Lower leg skin (tissue), 4 donors: ENCODE measurements at places on chromosomes 7 and 10.

DNA sequence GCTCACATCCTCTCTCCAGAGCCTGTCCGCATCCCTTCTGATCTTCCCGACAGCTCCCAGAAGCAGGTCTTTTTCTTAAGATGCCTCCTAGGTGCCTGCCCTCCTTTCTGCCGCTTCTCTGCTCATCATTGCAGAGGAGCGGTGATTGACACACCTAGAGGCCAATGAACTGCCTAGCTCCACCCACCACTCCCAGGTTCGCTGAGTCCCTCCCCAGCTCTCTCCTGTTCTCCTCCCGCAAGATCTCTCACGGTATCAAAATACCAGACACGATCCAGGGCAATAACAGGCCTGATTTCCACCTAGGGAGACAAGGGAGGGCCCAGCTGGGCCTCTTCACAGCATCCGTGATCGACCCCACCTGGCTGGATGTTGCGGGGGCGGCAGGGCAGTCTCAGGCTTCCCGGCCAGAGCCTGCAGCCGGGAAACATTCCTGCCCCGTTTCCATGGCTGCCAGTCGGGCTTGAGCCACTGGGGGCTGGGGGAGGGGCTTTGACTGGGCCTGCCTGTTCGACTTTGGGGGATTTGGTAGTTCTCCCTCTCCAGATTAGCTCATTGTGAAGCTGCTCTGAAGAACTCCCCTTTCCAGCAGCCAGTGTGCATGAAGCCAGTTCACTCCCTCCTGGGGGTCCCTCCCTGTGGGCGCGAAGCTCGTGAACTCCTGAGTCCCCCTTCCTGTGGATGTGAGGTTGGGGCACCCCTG, 373.5 kb downstream of the RPS24 start:
- DNase-seq = peak; percentile 62

DNA sequence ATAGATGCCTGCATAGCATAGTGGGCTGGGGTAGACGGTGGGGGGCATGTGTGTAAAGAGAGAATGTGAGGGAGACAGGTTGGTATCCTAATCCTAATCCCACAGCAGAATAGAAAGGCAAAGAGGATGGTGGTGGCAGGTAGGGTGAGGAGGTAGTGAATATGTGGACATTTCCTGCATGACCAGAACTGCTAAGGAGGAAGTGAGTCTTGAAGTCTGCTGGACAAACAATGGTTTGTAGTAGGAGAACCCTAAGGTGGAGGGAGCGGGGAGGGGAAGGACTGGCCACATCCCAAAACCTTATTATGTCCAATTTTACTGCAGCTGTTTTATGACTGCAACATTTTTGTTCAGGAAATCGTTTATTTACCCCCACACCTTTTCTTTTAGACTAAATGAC, 279.7 kb downstream of the AUTS2 start:
- DNase-seq = no peak

DNA sequence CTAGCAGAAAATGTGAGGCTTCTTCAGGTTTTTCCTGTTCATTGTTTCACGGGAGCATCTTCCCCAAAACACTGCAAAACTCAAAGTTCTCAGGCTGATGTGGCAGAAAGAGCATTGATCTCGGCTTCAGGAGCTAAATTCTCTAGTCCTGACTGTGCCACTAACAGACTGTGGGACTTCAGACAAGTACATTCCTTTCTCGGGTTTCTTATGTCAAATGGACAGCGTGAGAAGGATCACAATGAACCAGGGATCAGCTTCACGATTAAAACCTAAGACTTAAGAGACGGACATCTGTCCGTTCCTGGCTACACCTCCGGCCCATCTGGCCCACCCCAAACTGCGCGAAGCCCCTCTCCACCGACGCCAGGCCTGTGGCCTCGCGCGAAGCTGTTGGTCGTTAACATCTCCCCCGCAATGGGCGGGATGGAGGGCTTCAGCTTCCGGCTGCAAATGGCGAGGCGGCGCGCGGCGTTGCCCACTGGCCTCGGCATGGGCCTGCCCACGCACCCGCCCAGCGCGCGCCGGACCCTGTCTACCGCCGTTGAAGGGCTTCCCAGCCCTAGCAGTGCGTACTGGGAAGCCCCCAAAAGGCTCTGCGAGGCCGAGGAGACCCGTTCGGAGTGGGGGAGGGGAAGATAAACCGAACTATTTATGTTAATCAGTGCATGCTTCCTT, 549 bp upstream of the DDX50 start:
- no peak for DNase-seq

- DNase-seq = no peak
Measured at GRCh38 chr10:86782701-86783418, 26.4 kb downstream of the BMPR1A start.

- DNase-seq = peak; percentile 78
Measured at GRCh38 chr7:130356876-130357611, 12.4 kb downstream of the CPA5 start.

GRCh38 chr7:44846816-44847508, 925 bp downstream of the H2AZ2 start:
- no peak for DNase-seq

GRCh38 chr7:96792115-96792514, 82.5 kb upstream of the SEM1 start:
- DNase-seq = no peak

GRCh38 chr7:77247206-77247850, 47.7 kb upstream of the FGL2 start:
- peak; percentile 72 for DNase-seq

- DNase-seq = no peak
Measured at GRCh38 chr10:6010569-6010968, 33.2 kb upstream of the IL15RA start.

GRCh38 chr7:130363026-130363847, 17.1 kb upstream of the CPA1 start:
- no peak for DNase-seq

DNA sequence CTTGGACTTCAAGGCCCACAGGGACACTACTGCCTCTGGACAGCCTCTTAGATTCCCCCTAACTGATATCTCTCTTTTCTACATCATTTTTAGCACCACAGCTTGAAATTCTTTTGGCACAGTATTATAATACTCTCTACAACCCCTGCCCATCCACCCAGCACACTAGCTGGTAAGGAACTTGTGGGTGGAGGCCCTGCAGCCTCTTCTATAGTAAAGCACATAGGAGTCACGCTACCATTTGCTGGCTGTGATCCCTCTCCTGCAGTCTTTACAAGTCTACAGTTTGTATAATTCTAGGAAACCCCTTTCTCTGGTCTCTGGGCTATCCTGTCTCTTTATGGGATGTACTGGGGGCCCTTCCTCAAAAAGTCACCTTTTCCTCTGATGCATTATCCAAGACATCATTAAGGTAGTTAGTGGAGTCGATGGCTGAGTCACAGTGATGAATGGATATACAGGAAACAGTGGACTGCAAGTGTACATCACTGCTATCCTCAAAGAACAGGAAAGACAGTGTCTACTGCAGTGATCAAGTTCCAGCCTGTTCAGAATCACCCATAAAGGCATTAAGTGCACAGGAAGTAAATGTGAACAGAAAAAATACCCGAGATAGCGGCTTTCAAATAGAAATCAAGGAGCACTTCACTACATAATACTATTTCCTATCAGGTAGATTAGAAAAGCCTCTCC, 54.4 kb downstream of the STK17A start:
- DNase-seq = no peak

GRCh38 chr7:129502708-129503685, 666 bp downstream of the SMKR1 start:
- DNase-seq = no peak

DNA sequence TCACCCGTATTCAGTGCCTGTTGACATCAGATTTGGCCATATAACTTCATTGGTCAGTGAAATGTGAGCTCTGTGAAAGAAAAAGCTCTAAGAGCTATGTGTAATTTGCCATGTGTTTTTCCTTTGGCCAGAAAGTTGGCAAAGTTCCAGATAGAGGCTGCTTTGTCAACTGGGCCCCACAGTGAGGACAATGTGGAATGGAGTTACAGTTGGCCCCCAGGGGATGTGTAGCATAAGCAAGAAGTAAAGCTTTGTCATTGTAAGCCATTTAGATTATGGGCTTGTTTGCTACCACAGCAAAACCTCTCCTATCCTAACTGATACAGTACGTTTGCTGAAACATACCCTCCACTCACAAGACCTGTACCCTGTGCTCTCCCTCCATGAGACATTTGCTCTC, 119.1 kb upstream of the HABP2 start:
- DNase-seq = no peak

DNA sequence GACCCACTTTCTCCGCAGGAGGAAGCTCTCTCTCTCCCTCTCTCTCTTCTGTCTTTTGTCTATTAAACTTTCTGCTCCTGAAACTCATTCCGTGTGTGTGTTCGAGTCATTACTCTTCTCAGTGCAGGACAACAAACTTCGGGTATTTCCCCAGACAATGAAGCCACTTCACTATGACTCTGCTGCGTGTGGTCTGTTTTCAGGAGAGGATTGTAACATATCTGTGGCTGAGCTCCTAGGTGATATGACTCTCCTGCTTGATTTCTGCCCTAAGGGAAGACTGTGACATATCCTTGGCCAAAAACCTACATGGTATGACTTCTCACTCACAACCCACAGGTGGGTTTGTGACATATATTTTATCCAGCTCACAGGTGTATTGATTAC, 39.9 kb upstream of the ZNF107 start:
- DNase-seq = no peak

GRCh38 chr10:132099389-132100090, 33.8 kb downstream of the JAKMIP3 start:
- DNase-seq = no peak

- DNase-seq = no peak
Measured at GRCh38 chr7:77276120-77276519, 76.5 kb upstream of the FGL2 start.

GRCh38 chr10:30088178-30088577, 28.8 kb upstream of the JCAD start:
- no peak for DNase-seq

- DNase-seq = peak; percentile 25
Measured at GRCh38 chr10:58531084-58531695, 18.5 kb downstream of the BICC1 start.

DNA sequence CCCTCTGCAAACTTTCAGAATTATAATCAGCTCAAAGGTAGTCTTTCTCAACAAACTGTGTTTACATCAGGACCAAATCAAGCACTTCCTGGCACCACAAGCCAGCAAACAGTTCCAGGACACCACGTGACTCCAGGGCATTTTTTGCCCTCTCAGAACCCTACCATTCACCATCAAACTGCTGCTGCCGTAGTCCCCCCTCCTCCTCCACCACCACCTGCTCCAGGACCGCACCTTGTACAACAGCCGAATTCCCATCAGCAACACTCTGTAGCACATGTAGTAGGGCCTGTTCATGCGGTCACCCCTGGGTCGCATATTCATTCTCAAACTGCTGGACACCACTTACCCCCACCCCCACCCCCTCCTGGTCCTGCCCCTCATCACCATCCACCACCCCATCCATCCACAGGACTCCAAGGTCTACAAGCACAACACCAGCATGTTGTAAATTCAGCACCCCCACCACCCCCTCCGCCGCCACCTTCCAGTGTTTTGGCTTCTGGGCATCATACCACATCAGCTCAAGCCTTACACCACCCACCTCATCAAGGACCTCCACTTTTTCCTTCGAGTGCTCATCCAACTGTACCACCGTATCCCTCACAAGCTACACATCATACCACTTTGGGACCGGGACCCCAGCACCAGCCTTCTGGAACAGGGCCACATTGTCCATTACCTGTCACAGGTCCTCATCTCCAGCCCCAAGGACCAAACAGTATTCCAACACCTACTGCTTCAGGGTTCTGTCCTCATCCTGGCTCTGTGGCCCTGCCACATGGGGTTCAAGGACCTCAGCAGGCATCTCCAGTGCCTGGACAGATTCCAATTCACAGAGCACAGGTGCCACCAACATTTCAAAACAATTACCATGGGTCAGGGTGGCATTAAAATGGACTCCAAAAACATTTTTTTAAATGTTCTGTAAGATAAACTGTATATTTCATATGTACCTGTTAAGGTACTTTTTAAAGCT, 98.7 kb downstream of the KMT2E start:
- no peak for DNase-seq

DNA sequence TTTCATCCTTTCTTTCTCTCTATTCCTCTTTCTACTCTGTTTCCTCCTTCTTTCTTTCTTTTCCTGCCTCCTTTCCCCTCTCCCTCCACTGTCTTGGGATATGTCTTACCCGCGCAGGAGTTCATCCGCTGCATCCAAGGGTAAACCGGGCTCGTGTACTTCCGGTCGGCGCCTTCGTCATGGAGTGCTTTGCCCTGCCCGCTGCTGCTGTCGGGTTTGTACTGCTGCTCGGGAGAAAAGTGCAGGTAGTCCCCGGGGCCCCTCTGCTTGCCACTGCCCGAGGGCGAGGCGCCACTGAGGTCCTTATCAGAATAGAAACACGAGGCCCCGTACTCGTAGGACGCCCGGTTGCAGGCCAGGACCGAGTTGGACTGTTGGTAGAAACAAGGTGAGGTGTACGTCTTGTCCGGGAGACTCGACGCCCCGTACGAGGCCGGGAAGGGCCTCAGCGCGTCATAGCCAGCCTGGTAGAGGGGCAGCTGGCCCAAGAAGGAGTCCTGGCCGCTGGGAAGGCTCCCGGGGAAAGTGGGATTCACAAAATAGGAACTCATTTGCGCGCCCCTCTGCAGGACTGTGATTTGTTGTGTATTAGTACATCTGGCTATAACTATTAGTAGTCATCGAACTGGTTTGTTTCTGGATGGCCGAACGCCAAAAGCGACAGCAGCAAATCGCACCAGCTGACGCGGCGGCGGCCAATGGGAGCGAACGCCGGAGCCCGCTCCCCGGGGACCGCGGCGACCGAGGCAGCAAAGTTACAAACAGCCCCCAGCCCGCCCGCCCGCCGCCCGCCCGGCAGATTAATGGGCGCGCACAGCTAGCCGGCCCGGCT, at the start of gene HOXA6:
Gene HOXA6, minus strand, starts transcription at position 576 of the 832 bp plus-strand sequence. Its CDS starts 25 bp downstream, at position 551.
- DNase-seq = peak; percentile 74

- DNase-seq = no peak
Measured at GRCh38 chr7:74003621-74004020, 24.4 kb upstream of the ELN start.

DNA sequence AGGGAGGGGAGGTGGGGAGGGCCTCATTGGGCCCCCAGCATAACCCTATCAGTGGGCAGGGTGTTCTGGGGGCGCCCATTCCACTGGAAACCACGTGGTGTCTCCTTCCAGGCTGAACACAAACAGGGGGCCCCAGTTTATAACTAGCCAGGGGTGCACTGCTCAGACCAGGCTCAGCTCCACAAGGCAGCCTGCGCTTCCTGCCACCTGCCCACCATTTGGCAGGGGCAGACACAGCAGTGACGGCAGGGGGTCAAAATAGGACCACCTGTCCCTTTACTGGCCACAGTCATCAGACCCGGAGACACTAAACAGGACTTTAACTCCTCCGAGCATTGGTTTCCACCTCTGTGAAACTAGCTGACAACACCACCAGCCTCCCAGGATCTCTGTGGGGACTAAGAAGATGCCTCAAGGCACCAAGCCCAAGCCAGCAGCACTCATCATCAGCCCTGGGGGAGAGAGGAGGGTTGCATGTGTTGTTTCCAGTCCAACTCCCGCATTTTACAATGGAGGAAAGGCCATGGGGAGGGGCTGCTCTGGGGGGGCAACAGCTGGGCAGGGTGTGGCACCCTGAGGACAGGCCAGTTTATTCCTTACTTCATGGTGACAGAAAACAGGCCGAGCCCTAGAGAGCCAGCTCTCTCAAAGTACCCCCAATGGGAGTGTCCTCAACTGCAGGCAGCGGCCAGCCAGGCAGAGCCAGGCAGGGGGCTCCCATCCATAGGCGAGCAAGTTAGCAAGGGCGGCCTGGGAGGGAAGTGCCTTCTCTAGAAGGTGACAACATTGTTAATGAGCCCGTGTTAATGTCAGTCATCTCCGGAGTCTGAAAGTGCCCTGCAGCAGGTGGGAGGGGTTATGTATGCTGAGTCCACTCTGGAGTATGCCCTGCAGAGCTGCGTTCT, 127.6 kb downstream of the TNS3 start:
- DNase-seq = no peak

GRCh38 chr10:19730907-19731217, 85.4 kb upstream of the PLXDC2 start:
- DNase-seq = no peak
